ENCODE measurements at places on chromosomes 6 and 20.

- DNase-seq = no peak
Measured at GRCh38 chr6:36649701-36650484, 28.6 kb upstream of the CDKN1A start.

DNA sequence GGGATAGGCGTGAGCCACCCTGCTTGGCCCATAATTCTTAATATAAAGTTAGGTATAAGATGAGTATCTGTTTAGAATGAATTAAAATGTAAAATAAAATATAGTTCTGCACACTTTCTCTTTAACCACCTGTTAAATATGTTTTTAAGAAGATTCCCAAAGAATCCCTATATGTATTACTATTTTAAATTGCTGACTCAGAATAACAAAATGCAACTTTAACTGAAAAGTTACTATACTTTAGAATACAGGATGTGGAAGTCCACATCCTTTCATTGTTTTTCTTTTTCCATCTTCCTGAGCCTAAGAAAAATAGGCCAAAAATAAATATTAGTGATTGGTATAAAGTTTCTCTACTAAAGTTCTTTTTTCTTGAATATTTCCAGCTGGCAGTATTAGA, 325.6 kb upstream of the EYS start:
- DNase-seq = no peak

DNA sequence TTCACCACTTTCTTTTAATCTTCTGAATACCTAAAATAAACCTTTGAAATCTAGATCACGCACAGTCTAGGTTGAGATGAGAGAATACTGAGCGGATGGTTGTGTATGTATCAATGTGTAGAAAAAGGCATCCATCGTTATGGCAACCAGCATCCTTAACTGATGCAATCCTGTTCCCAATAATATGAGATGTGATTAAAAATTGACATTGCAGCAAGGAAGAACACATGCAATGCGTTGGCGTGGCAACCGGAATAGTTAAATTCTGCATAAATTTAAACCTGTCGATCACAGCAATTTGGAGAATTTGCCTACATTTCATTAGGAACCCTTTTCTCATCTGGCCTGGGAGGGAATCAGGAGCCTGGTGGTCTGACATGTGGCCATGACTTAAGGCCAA, 1.3 kb upstream of the L3MBTL1 start:
- no peak for DNase-seq

- DNase-seq = peak; percentile 33
Measured at GRCh38 chr20:10453241-10453640, 18.1 kb downstream of the SLX4IP start.

DNA sequence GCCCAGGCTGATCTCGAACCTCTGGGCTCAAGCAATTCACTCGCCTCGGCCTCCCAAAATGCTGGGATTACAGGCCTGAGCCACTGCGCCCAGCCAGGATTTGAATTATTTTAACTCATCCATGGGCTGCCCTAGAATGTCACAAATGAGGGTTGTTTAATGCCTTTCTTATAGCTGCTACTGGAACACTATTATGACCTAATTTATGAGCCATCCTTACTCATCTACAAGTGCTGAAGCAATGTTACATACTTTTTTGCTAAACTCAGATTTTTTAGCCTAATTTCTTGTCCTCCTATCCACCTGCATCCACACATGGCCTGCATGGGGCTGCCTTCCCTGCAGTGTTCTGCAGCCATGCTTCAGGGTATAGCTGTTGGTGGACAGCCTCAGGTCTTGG, 59.9 kb downstream of the RTN4IP1 start:
- DNase-seq = no peak

GRCh38 chr6:87029711-87030314, 65.1 kb downstream of the CGA start:
- no peak for DNase-seq

DNA sequence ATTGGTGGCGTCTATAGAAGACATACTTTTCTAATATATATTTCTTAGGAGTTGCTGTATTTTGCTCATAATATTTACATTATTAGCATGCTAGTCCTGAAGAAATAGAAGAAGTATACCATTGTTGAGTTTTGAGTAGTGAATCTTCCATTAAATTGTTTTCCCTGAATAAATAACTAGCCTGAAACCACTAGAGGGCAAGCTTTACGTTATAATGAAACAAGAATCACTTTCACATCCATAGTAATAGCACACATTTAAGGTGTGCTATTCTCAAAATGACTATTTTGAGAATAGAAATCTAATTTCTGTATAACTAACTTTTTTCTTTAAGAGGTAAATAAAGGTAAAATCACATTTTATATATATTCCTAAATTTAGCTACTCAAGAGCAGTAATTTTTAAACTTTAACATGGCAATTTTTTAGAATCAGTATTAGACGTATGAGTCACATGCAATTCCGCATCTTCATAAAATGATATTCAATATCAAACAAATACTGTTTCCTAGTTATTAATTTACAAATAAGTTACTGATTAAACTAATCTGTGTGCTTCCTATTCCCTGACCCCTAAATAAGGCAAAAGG, 213.2 kb upstream of the MANEA start:
- no peak for DNase-seq

DNA sequence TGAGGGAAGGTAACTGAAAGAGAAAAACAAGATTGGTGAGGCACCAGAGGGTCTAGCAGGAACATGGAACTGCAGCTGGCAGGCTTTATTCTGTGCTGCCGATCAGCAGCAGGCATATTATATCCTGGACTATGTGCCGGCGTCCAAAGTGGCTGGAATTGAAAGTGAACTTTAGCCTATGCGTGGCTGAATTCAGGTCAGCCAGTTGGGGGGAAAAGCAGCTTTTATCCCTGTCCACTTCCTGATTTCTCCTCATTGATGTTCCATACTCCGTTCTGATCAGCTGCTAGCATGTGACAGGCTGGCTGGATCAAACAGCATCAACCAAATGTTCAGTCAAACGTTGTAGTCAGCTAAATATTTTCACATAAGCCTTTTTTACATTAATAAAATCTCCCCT, 99.0 kb downstream of the CAP2 start:
- no peak for DNase-seq

- no peak for DNase-seq
Measured at GRCh38 chr6:154887051-154887450, 108.1 kb upstream of the TIAM2 start.

- no peak for DNase-seq
Measured at GRCh38 chr6:145367149-145367548, 368.2 kb downstream of the EPM2A start.

DNA sequence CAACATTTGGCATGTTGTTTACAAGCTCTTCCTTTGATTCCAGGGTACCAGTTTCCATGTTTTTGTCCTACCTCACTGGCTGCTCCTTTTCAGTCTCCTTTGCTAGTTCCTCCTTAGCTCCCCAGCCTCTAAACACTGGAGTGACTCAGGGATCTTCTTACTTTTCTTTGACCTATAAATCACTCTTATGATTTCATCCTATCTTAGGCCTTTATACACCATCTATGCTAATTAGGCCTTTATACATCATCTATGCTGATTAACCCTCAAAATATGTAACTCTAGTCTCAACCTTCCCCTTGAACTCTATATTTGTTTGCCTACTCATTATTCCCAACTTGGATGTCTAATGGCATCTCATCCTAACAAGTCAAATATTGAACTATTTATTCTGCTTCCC, 9.5 kb downstream of the TMEM30A start:
- DNase-seq = no peak

DNA sequence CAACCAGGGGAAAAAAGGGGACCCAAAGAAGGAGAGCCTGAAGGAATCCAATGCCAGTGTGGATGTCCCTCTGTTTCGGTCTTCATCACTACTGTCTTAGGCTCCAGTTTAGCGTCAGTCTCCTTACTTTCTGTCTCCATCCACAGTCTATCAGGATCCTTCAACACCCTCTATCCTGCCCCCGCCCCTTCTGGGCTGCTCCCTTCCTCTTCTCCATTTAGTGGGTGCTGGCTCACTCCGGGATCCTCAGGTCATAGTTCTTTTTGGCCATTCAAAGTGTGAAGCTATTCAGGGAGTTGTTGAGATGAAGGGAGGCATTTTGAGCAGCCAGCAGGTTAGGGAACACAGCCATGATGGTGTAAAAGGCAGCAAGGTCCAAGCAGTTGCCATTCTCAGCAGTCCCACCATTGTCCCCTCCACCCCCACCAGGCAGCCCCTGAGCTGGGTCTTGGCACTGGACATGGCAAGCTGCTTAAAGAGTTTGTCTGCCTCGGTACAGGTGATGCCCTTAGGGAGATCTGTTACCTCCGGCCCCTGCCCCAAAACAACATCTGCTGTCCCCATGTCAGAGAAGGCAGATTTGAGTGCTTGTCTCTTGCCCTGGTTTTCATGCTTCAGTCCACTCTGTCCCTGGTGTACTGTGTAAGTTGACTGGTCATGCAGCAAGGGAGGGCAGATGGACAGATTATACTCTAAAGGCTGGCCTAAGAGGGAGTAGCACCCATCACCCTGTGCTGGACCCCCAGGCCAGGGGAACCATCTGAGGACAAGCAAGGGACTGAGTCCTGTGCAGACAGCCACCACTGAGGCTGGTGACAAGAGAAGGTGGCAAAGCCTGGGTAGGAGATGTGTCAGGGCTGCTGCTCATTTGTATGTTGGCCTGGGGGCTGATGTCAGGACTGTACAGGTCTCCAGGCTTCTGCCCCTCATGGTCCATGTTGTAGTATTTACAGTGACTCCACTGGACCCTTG, 842.0 kb downstream of the HACE1 start:
- DNase-seq = no peak

DNA sequence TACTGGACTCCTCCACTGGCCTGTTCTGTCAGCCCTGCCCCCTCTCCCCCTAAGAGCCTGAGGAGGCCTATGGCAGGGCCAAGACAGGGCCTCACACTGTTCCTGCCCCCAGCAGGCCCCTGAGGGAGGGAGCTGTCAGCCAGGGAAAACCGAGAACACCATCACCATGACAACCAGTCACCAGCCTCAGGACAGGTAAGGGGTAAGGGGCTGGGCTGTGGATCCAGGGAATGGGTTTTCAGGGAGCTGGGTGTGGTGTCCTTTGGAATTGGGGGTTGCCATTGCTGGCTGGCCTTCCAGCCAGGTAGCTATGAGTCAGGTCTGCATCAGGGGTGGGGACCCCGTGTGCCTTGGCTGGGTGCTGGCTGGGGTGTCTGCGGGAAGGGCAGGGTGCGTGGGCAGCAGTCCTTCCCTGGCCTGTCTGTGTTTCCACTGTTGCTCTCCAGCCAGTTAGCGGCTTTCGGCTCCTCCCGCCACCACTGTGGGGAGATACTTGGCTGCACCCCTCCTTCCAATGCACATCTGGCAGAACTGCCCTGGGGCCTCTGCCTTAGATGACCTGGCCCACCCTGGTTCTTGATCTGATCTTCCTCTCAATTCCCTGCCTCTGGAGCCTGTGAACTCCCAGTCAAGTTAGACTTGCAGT, 3.9 kb downstream of the SLC29A1 start:
- DNase-seq = no peak

DNA sequence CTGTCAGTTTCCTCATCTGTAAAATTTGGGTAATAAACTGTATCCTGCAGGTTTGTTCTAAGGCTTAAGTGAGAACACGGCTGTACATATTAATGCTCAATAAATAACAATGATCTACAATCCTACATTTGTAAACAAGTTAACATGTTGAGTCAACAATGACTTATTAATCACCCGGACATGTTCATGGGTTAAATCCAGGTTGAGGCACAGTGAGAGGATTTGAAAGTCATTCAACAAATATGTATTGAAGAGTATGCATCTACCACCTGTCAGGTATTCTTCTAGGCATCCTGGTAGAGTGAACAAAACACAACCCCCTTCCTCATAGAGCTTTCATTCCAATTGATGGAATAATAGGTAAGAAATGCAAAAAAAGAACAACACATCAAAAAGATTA, 554.7 kb upstream of the SLC35B3 start:
- DNase-seq = no peak

- peak; percentile 28 for DNase-seq
Measured at GRCh38 chr6:170291271-170292110, 613 bp upstream of the DLL1 start.

DNA sequence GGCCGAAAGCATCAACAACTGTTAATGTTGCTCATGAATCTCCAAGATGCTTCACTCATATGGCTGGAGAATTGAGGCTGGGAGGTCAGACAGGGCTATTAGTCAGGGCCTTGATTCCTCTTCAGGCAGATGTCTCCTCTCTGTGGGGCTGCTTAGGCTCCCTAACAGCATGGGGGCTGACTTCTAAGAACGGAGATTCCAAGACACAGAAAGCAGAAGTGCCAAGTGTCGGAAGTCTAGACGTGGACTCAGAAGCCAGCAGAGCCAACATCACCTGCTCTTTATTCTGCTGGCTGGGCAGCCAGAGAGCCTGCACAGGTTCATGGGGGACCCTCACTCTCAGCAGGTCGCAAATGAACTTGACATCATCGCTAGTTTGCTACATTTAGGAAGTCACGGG, 279.8 kb downstream of the CDH26 start:
- DNase-seq = no peak

DNA sequence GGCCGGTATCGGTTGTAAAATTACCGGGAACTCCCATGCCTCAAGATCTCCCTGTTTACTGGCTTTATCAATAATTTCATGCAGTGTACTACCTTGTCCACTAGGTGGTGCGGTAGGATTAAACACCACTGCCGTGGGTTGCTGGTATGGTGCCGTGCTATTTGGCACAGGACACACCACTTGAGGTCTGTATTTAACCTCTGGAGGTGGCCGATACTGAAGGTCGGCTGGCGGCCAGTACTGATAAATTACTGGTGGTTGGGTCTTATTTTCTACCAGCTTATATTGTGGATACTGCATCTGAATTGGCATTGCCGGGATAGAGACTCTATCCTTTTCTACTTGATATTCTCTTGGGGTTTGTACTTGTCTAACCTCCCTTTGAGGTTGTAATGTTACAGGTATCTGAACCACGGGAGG, 14.3 kb upstream of the PTCRA start:
- DNase-seq = peak; percentile 70

DNA sequence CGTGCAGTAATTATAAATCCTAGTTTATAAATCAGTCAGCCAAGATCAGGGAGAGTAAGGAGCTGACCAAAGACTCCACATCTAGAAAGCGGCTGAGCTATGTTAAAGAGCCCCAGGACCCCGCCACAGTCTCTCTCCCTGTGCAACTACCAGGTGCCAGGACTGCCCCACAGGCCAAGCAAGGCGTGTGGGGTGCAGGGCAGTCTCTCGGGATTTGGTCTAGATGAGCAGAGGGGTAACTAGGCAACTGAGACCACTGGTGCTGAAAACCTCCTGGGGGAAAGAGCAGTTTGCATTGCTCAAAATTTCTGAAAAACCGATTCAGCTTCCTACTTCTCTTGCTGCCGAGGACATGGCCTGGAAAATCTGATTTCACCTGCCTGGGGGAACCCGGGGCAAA, 10.4 kb downstream of the PMEPA1 start:
- no peak for DNase-seq
